ENCODE measurements at places on chromosomes 5 and 9.

DNA sequence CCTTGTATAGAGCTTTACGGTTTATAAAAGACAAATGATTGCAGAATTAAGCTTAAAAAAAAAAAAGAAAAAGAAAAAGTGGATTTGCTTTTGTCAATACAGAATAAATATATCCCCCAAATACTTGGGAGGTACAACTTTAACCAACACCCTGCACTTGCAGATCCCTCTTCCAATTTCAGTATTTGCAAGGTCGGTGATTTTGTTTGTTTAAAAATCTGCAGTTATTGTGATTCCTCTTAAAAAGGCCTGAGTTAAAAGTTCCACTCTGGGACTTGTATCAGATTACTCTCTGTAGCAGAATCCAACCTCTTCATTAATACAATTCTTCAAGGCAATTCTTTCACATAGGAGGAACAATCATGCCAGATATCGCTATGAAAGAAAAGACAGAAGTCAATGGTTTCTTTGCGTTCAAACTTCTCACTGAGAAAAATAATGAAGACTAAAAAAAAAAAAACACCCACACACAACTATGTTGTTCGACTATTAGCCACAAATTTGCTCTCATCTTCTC, 400.9 kb downstream of the EBF1 start:
- DNase-seq, result no peak

- DNase-seq, result no peak
Observed at GRCh38 chr9:95796029-95796428, 79.5 kb upstream of the ERCC6L2 start.

GRCh38 chr9:74205056-74205455, 292.1 kb upstream of the RORB start:
- DNase-seq, result no peak

DNA sequence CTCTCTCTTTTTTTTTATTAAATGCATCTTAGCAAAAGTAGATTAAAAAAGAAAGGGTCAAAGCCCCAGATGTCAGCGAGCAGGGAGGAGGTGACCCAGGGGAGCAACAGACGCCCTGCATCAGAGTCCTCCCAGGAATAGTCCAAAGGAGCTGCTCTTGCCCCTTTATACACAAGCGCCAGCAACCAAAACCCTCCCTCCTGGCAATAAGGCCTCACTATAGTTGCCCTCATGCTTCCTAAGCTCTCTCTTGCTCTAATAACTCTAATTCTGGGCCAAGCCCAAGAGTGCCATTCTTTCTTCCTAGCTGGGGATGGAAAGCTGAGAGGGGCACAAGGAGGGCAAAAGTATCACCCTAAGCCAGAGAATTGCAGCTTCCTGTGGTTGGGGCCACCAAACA, 26.3 kb downstream of the PCDHGC5 start:
- no peak for DNase-seq

DNA sequence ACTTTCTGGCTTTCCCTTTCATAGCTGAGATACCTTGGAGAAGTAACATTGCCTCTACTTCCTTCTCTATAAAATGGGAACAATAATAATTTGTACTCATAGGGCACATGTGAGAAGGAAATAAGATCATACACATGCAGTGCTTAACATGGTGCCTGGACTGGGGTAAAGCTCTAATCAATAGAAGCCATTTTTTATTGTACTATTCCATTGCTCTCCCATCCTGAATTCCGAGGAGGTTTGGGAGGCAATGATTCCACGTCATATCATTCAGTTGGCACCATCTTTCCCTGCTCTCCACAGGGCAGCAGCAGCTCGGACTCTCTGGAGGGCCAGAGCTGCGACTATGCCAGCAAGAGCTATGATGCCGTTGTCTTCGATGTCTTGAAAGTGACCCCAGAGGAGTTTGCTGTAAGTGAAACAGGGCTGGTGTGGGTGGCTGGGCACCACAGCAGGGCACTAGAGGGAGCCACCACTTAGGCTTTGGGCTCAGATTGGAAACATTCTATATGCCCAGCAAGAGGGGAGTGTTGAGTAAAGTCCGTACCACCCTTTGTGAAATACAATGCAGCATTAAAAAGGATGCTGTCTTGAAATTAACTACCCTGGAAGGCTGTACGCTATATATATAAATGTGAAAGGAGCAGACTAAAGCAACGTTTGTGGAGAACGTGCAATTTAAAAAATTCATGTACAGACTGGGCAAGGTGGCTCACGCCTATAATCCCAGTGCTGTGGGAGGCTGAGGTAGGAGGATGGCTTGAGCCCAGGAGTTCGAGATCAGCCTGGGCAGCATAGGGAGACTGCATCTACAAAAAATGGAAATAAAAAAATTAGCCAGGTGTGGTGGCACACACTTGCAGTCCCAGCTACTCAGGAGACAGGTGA, 51.2 kb downstream of the RALGPS1 start:
- DNase-seq, result peak; percentile 49

- no peak for DNase-seq
Observed at GRCh38 chr5:79474367-79475151, 39.4 kb downstream of the HOMER1 start.

DNA sequence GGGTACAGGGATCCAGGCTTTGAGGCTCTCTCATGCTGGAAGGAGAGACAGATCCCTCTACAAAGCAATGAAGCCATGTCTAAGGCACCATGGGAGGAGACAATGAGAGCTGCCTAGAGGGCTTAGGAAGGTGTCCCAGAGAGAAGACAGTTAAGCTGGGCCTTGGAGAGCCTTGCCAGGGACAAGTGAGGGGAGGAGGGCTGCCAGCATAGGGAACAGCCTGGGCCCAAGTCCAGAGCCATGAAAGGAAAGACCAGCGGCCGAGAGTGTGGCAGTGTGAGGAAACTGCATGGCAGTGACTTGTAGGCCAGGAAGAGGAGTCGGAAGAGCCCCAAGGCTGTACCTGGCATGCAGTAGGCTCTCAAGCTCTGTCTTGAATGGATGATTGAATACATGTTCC, 88.5 kb downstream of the PSD2 start:
- DNase-seq, result no peak

DNA sequence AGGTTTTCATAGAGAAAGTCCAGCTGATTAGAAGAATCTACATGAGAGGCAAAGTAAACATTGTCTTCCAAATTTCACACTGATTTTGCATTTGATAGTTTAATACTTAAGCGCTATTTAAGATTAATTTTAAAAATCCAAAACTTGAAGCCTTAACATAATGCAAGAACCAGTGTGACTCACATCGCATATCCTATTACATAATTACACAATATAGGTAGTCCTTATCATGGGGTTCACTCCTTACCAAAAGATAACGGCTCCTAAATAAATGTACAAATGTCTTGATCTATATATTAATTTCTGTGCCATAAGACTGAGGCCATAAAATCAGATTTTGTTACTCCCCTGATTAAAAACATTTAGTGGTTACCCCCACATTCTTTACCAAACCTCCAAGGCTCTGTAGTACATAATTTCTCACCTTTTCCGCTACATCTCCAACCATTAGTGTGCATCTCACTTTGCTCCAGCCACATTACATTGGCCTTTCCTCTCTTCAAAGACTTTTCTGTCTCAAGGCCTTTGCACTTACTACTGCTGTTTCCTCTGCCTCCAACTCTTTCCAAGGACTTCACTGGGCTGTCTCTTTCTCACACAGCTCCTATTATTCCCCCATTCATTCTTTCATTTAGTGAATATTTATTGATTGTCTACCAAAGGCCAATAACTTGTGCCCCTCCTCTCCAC, 1.0 kb downstream of the RIOK2 start:
- no peak for DNase-seq

GRCh38 chr5:149379818-149380374, 804 bp upstream of the IL17B start:
- no peak for DNase-seq

DNA sequence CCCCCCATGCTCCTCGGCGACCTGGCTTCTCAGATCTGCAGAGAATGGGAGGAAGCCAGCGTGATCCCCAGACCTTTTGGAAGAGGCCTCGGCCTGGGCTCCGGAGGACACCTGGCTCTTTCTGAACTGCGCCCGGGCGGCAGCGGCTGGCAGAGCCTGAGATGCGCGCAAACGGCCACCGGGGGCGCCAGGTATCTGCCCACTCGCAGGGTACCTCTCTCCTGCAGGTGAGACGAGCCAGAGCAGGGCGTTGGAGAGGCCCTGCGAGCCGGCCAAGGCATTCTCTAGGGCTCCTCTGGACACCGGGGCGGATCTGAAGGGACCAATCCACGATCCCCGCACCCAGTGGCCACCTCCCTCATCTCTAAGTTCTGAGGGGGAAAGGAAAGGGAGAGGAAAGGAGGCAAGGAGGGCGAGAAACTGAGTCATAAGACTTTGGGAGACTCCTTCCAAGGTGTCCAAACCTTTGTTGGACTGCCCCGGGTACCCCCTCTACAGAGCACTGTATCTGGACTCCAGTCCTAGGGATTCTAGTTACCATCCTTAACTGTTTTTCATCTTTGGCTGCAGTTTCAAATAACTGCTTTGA, 55.0 kb upstream of the SLC46A2 start:
- no peak for DNase-seq

DNA sequence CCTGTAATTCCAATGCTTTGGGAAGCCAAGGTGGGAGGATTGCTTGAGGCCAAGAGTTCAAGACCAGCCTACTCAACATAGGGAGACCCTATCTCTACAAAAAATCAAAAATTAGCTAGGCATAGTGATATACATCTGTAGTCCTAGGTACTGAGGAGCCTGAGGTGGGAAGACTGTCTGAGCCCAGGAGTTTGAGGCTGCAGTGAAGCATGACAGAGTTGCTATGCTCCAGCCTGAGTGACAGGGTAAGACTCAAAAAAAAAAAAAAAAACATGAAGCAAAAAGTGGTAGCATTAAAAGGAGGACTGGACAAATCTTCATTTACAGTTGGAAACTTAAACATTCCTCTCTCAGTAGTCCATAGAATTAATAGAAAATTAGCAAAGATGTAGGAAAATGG, 9.8 kb downstream of the CCNG1 start:
- no peak for DNase-seq

DNA sequence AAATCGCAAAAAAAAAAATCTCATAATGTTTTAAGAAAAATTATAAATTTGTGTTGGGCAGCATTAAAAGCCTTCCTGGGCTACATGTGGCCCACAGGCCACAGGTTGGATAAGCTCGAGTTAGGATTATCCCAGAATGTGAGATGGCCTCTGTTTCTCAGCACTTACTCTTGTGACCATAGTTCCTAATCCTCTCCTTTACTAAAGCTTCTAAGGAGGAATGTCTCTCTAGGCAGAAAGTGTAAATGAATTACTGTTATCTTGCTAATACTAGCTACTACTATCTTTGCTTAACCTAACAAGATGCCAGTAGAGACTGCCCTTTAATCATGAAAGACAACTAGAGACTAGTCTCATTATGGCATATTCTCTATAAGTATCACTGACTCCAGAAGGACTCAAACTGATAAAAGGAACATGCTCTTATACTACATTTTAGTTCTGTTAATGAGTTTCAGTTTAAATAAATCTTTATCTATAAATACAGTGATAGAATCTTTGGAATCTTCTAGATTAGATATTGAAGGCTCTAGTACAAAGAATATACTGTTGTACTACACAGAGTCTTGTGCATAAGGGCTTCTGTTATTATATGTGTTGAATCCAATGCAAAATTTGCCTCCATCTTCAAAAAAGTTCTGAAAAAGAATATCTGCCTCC, 13.8 kb downstream of the INVS start:
- no peak for DNase-seq

- DNase-seq, result no peak
Observed at GRCh38 chr9:78010445-78010844, 21.2 kb downstream of the GNAQ start.

DNA sequence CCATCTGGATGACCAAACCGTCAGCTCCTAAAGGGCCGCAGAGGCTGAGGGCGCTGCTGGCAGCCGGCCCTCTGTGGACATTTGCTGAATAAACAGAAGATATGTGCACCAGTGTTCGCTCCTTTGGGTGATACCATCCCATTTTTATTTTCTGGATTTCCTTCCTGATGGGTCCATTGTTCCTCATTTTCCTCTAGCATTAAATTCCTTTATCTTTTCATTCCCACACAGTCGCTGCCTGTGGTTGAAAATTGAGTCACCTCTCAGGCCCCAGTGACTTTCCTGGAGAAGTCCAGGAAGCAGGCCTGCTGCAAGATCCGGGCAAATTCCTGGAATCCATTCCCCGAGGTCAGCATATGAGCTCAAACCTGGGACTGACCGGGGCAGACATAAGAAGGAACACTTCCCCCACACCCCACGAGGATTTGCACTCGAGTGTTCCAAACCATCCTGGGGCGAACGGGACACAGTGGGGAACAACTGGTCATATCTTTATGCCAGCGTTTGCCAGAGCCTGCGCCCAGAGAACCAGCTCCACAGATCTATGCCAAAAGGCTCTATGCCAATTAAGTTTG, 86.7 kb upstream of the PCA3 start:
- DNase-seq, result no peak

- DNase-seq, result no peak
Observed at GRCh38 chr5:172347496-172348052, 64.0 kb upstream of the UBTD2 start.
